ENCODE measurements at places on chromosomes 1 and 21.
A peak's percentile ranks its signal among the peaks of the same experiment; 100 is the strongest.

- no peak for DNase-seq
Measured at GRCh38 chr1:204134103-204134502, 17.7 kb downstream of the ETNK2 start.

GRCh38 chr1:185080422-185080821 is 35.1 kb downstream of the RNF2 start:
- DNase-seq = no peak

GRCh38 chr1:160638926-160639325 is 7.9 kb downstream of the SLAMF1 start:
- no peak for DNase-seq

GRCh38 chr1:78019024-78019423 is 14.3 kb downstream of the DNAJB4 start:
- DNase-seq = no peak

- DNase-seq = peak; percentile 11
Measured at GRCh38 chr1:163561580-163562295, 240.0 kb downstream of the NUF2 start.

- DNase-seq = no peak
Measured at GRCh38 chr1:47533793-47534328, 96.0 kb downstream of the FOXD2 start.

DNA sequence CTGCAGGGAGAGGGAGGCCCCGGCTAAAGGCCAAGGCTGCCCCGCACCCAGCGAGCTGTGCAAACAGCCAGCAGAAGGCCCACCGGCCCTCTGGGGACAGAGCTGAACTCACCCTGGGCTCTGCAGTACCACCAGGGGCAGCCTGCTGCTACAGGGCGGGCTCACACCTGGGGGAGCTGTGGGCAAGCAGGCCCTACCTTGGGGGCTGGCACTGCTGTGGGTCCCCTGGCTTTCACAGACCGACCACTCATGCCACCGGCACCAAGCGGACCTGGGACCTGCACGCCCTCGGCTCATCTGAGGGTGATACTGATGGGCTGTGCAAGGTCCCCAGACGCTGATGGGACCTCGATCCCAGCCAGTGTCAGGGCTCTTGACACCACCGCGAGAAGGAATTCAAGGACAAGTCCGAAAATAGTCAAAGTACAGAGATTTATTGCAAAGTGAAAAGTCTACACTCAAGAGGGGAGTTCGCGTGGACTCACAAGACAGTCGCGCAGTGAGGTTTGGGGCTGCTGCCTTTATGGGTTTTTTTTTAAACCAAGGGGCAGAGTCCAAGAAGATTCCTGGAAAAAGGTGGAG is 61.0 kb upstream of the ADARB1 start:
- DNase-seq = no peak

DNA sequence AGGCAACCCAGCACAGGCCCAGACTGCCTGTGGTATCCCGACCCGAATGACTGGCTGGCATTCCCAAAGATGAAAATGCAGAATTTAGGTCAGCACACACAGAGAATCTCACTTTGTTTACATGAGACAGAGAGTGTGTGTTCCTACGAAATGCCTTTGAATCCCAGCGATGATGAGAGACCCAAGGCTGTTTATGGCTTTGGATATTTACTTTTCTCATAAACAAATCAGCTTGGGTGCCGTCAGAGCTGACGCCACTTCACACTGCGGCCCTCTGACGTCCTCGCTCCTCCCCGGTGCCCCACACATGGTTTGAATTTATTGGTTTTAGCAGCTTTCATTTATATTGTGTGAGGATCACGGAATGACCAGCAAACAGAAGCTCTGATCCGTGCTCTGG is 18.7 kb downstream of the TRABD2B start:
- DNase-seq = peak; percentile 18

DNA sequence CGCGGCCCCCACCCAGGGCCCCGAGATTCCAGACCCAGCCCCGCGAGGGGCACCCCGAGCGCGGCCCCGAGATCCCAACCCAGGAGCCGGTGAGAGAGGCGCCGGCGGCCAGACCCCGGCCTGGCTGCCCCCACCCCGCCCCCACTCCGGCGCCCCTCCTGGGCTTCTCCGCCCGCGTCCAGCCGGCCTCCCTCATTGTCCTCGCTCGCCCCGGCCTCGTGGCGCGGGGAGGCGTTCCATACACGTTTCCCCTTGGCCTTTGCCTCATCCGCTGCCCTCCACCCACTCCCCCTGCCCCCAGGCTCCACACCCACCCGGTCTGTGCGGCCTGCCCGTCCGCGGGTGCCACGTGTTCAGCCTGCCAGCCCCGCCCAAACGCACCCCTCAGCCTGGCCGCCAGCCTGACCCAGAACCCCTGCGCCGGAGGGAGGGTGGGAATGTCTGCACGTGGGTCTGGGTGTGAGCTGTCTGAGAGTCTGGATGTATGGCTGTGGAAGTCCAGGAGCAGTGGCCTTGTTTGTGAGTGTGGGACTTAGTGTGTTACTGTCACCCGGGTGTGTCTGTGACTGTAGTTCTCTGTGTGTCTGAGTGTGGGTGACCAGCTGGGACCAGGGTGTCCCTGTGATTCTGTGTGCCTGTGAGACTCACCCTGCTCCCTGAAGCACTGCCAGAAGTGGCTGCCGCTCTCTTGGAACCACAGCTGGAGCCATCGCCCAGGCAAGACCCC is 681 bp downstream of the B4GALT2 start:
- peak; percentile 17 for DNase-seq

GRCh38 chr1:163085904-163086268 is 16.7 kb downstream of the RGS4 start:
- DNase-seq = no peak

DNA sequence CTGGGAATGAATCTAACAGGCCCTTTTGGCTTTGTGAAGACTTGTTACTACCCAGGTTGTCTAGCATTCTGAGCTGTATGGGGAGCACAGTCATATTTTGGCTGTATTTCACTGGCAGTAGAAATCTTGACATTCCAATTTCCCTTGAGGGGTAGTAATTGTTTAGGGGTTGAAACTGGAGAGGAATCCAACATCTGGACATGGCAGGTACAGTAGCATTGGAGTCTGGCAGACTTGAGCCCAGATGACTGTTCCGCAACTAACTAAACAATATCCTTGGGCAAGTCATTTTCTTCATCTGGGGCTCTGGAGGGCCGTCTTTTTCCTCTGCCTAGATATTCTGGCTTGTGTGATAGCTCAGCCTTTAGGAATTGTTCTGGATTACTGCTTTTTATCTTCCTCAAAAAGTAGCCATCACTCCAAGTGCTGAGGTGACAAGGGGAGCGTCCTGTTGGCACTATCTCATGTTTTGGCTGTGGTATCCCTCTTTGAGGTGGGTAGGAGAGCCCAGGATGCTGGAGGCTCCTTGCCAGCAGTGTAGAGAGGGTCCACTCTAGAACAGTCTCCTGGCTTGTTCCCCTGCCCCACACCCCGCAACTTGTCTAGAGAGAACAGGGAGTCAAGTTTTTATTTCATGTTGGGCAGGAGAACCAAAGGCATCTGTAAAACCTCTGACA is 22.7 kb upstream of the NBL1 start:
- DNase-seq = no peak

GRCh38 chr1:182601416-182601786 is 2.8 kb downstream of the RGS16 start:
- DNase-seq = peak; percentile 42

- DNase-seq = no peak
Measured at GRCh38 chr1:3158347-3158746, 89.3 kb downstream of the PRDM16 start.

GRCh38 chr1:15323351-15323988 is 76.4 kb downstream of the FHAD1 start:
- DNase-seq = peak; percentile 63

GRCh38 chr1:183688341-183689060 is 35.4 kb upstream of the APOBEC4 start:
- no peak for DNase-seq

DNA sequence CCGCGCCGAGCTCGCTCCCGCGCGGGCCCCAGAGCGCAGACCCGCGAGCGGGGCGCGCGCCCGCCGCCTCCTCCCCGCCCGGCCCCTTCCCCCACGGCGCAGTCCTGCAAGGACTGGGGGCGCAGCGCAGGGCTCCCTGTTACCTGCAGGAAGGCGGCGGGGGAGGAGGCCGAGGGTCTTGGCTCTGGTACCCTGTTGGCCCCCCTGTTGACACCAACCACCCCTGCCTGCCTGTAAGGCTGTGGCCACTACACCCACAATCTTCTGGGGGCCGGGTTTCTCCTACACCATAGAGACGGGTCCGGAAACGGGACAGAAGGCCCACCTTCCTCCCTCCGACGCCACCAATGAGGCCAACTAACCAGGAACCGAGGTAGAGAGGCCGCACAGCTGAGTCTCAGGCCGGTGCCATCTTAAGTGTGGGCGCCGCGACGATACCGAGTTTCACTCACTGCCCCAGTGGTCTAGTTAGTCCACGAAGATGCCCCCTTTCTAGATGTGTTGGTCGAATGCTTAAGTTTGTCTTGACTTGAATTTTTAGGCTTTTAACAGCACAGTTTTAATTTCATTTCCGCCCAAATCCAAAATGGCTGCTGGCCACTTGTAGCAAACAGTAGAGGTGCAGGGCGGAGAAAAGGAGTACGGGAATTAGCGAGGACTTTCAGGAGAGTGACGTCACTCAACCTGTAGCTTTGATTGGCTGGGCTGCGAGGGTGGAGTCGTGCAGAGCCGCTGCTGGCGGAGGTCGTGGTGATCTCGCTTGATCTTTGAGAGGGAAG is at the start of gene SCYL3:
SCYL3 (minus strand) TSS at position 252 of the 779 bp plus-strand sequence. CDS start 5,056 bp downstream, outside the sequence.
- peak; percentile 99 for DNase-seq

- DNase-seq = no peak
Measured at GRCh38 chr1:42947965-42948732, 10.5 kb downstream of the SLC2A1 start.

DNA sequence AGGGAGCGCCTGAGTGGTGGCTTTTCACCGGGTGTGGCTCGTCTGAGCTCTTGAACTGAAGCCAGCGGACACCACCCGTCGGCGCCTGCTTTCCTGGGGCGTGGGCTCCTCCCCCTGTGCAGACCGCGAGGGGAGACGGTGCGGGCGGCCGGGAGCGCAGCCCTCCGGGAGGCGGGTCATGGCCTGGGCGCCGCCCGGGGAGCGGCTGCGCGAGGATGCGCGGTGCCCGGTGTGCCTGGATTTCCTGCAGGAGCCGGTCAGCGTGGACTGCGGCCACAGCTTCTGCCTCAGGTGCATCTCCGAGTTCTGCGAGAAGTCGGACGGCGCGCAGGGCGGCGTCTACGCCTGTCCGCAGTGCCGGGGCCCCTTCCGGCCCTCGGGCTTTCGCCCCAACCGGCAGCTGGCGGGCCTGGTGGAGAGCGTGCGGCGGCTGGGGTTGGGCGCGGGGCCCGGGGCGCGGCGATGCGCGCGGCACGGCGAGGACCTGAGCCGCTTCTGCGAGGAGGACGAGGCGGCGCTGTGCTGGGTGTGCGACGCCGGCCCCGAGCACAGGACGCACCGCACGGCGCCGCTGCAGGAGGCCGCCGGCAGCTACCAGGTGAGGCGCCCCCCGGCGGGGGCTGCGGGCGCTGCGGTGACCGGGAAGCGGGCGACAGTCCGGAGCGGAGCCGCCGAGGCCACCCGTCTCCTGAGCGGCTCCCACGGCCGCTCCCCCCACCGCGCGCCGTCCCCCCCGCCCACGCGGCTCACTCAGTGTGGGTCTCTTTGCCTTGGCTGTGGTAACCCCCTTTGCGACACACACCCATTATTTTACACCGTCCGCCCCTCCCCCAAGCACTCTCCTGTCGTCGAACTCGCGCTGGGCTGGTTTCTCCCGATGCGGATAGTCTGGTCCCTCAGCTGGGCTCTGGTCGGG is at the start of gene TRIM58:
TRIM58 (plus strand) TSS at position 119 of the 916 bp plus-strand sequence; CDS start at position 179, 60 bp downstream.
- no peak for DNase-seq

DNA sequence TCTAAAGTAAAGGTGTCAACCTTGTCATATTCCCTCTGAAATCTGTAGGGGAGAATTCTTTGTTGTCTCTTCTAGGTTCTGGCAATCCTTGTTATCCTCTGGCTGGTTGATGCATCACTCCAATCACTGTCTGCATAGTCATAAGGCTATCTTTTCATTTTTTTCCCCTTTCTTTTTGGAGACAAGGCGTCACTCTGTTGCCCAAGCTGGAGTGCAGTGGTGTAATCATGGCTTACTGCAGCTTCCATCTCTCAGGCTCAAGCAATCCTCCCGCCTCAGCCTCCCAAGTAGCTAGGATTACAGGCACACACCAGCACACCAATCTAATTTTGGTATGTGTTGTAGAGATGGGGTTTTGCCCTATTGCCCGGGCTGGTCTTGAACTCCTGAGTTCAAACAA is 12.9 kb downstream of the DPYD start:
- DNase-seq = no peak

- no peak for DNase-seq
Measured at GRCh38 chr1:237341391-237341790, 299.4 kb downstream of the RYR2 start.

DNA sequence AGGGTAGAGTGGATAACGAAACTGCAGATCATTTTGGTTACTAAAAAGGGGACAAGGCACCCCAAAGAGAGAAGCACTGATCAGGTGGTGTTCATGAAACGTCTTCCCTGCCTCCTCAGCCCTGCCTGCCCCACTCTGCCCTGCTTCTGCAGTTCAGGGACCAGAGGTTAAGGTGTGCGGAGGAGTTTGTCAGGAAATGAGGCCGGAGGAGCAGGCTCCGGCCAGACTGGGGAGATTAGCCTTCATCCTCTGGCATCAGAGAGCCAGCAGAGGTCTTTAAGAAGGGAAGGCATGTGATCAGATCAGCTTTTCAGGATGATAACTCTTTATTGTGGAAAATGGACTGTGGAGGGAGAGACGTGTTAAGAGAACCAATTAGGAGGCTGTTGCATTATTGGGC is 291.9 kb upstream of the NR5A2 start:
- no peak for DNase-seq

- no peak for DNase-seq
Measured at GRCh38 chr21:18810136-18810535, 406.6 kb upstream of the TMPRSS15 start.

- DNase-seq = peak; percentile 18
Measured at GRCh38 chr1:85274969-85275453, 1.4 kb downstream of the BCL10 start.

- no peak for DNase-seq
Measured at GRCh38 chr1:153032073-153032472, 1.1 kb downstream of the SPRR1B start.

- peak; percentile 7 for DNase-seq
Measured at GRCh38 chr1:225877580-225877979, 4.6 kb downstream of the TMEM63A start.

Measured in skin of body (tissue), 3 donors.